Body of pancreas (tissue), 4 donors: ENCODE measurements at places on chromosomes 4 and X. TPM values are rescaled to one million over a fixed set of nuclear protein-coding genes. Genes with fewer than 3 reads are reported as not detected.

GRCh38 chrX:34467437-34467836, 189.6 kb downstream of the TMEM47 start:
- H3K4me3 ChIP-seq, result no peak overlapping the region
- no peaks in the 10 kb centered on the region for H3K27me3 ChIP-seq
- no peak overlapping the region for H3K27ac ChIP-seq
- DNase-seq, result no peak
- no peaks in the 10 kb centered on the region for H3K36me3 ChIP-seq

The NDNF gene
- 0.52 TPM for total RNA-seq

DNA sequence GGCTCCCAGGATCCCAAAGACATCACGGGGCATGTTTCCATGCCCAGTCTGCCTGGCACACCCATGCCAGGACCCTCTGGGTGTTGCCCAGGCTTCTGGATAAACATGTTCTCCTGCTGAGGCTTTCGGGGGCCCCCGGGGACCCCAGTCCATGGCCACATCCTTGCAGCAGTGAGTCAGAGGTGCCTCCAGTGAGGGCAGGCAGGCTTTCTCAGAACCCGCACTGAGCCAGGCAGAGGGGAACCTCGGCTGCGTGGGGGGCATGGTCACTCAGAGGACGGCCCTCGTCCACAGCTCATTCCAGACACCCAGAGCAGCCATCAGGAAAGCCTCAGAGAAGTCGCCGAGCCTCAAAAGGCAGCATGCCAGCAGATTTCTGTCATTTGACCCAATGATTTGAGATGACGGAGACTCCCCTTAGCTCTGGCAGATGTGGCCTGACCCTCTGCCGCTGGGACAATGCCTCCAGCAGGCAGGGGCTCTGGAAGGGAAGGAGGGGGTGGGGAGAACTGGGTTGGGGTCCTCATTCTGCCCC, 54.8 kb downstream of the PPP2R2C start:
- H3K4me3 ChIP-seq, result no peak overlapping the region
- DNase-seq, result no peak
- no peaks in the 10 kb centered on the region for H3K27me3 ChIP-seq
- no peak overlapping the region for H3K27ac ChIP-seq

The CWH43 gene
- not detected for total RNA-seq

The SRPK3 gene
- not detected for total RNA-seq

The ASB12 gene
- total RNA-seq, result not detected

The CFAP99 gene
- not detected for total RNA-seq

DNA sequence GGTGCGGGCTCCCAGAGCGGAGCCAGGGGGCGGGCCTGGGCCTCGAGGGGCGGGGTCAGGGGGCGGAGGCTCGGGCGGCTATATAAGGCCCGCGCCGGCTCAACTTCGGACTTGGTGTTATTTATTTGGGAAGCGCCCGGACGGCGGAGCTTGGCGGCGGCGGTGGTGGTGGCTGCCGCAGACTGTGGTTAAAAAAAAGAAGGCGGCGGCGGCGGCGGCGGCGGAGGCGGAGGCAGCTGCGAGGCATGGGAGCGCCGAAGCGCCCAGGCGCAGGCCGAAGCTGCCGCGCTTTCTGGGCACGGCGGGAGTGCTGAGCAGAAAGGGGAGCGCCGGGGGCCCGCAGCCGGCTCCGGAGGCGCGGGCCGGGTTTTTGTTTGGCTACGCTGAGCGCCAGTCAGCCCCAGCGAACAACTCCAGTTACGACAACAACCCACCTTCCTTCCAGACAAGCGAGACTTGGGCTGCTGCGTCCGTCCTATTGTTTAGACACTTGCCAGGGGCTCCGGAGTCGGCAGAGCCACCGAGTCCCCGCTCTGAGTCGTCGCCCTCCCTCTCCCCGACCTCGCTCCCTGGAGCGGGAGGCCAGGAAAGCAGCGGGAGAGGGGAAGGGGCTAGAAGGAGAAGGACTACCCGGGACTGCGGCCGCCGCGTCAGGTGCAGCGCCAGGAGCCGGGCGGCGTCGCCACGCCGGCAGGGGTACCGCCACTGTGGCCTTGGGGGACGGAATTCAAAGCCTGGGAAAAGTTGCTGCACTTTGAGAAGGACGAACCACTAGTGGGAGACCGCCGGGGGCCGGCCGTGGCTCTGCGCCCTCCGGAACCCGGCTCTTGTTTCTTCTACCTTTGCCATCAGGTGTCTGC, at the start of gene SLIT2:
Gene SLIT2 (plus strand): TSS at position 110 of the 860 bp plus-strand sequence. CDS start 1,911 bp downstream, outside the sequence.
- H3K27me3 ChIP-seq, result no peaks in the 10 kb centered on the region
- H3K27ac ChIP-seq, result no peak within 1 kb of the TSS
- peak; percentile 79 for DNase-seq
- peaks cover 42% of the 10 kb centered on the region for H3K4me1 ChIP-seq

DNA sequence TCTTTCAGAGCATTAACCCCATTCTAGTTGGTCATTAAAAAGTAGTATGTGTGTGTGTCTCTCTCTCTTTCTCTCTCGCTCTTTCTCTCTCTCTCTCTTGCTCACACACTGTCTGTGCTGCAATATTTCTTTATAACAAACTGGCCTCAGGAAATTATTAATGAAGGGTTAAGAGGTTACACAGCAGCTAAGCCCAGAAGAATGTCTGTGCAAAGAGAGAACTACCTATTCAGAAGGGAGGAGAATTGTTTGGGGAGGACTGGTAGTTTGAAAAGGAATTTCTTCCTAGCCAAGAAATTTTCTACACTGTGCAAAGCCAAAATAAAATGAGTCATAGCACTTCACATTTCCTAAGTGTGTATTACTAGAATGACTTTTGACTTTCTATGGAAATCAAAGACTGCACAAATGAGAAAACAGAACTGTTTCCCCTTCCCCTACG, 22.2 kb downstream of the PDGFC start:
- H3K4me1 ChIP-seq, result peaks cover 64% of the 10 kb centered on the region
- H3K27ac ChIP-seq, result peak overlapping the region; percentile 60
- DNase-seq, result no peak
- no peaks in the 10 kb centered on the region for H3K36me3 ChIP-seq
- H3K4me3 ChIP-seq, result no peak overlapping the region
- H3K27me3 ChIP-seq, result no peaks in the 10 kb centered on the region

- H3K4me3 ChIP-seq, result no peak overlapping the region
- no peaks in the 10 kb centered on the region for H3K27me3 ChIP-seq
- H3K27ac ChIP-seq, result no peak overlapping the region
- no peak for DNase-seq
- H3K4me1 ChIP-seq, result peaks cover 14% of the 10 kb centered on the region
- H3K36me3 ChIP-seq, result no peaks in the 10 kb centered on the region
Observed at GRCh38 chr4:144712775-144713174, 66.8 kb downstream of the HHIP start.

GRCh38 chr4:184776821-184777220, 42.9 kb upstream of the CENPU start:
- no peaks in the 10 kb centered on the region for H3K36me3 ChIP-seq
- H3K27ac ChIP-seq, result no peak overlapping the region
- H3K4me1 ChIP-seq, result no peaks in the 10 kb centered on the region
- DNase-seq, result no peak

GRCh38 chrX:77060572-77060971, 386.6 kb upstream of the FGF16 start:
- H3K4me1 ChIP-seq, result no peaks in the 10 kb centered on the region
- no peaks in the 10 kb centered on the region for H3K36me3 ChIP-seq
- no peaks in the 10 kb centered on the region for H3K27me3 ChIP-seq
- no peak overlapping the region for H3K4me3 ChIP-seq

GRCh38 chrX:107880054-107880610, 54.5 kb downstream of the MID2 start:
- H3K4me3 ChIP-seq, result no peak overlapping the region
- H3K36me3 ChIP-seq, result no peaks in the 10 kb centered on the region
- H3K4me1 ChIP-seq, result no peaks in the 10 kb centered on the region
- H3K27me3 ChIP-seq, result no peaks in the 10 kb centered on the region

DNA sequence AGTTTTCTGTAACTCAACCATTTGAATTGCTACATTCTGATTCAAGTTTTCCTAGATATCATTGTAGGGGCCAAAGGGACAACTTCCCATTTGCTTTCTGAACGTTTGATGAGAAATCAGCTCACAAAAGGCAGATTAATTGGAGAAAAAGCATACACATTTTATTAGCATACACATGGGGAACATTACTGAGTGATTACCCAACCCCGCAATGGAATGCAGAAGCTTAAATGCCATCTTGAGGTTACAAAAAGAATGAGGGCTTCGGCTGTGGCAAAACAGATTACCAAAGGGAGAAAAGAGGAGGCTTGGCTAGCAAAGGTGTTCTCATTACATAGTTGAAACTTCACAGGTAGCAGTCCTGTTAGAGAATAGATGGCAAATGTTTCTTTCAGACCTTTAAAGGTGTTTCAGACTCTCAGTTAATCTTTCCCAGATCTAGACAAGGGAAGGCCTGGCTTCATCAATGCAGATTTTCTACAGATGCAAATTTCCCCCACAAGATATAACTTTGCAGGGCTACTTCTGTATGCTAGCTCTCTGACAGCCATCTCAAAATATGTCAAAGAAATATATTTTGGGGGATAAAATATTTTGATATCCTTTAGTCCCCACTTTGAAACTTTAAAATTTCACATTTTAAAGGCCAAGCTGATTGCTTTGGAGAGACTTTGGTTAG, 26.5 kb upstream of the HERC6 start:
- no peaks in the 10 kb centered on the region for H3K27me3 ChIP-seq
- H3K4me1 ChIP-seq, result no peaks in the 10 kb centered on the region
- DNase-seq, result no peak
- no peaks in the 10 kb centered on the region for H3K36me3 ChIP-seq
- no peak overlapping the region for H3K27ac ChIP-seq
- H3K4me3 ChIP-seq, result no peak overlapping the region

The ETDB gene
- total RNA-seq, result not detected

DNA sequence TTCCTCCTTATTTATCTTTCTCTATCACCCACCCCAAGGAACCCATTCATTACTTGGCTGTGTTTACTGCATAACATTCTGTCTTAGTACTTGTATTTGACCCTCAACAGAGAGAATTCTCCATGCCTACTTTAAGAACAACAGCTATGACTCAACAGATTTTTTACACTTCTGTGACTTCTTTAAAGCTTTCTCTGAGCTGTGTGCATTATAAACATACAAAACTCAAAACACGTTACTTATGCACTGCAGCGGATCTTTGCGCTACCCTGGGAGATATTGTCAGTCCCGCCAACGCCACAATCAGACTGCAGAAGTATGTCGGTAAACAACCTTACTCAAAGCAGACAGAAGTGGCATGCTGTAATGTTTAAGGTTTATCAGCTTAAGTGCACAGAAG, 35.1 kb downstream of the PRKX start:
- no peaks in the 10 kb centered on the region for H3K36me3 ChIP-seq
- no peak for DNase-seq
- H3K27me3 ChIP-seq, result no peaks in the 10 kb centered on the region
- H3K4me1 ChIP-seq, result no peaks in the 10 kb centered on the region
- no peak overlapping the region for H3K27ac ChIP-seq

The PCYT1B gene
- total RNA-seq, result 1.3 TPM

DNA sequence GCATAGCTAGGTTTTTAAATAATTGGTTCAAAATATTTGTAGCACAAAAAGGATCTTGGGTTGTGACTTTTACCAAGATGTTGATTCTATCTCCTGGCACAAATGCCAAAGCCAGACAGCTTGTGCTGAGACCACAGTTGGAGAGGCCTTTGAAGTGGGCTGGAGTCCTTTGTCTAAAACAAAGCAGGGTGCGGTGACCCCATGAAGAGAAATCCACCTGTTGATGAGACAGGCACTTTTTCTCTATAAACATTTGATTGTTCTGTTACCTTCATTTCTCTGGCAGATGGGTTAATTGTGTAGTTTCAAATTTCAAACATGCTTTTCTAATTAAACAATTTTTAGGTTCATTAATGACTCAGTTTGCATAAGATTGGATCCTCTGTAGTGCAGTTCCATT, 56.7 kb downstream of the STOX2 start:
- H3K4me3 ChIP-seq, result no peak overlapping the region
- no peak overlapping the region for H3K27ac ChIP-seq
- DNase-seq, result no peak
- H3K36me3 ChIP-seq, result no peaks in the 10 kb centered on the region

- no peak overlapping the region for H3K27ac ChIP-seq
- H3K27me3 ChIP-seq, result no peaks in the 10 kb centered on the region
- H3K36me3 ChIP-seq, result no peaks in the 10 kb centered on the region
- no peaks in the 10 kb centered on the region for H3K4me1 ChIP-seq
Observed at GRCh38 chr4:23922013-23922412, 32.2 kb upstream of the PPARGC1A start.

GRCh38 chrX:70176938-70177533, at the start of gene DGAT2L6:
DGAT2L6 (plus strand) TSS chrX:70177483; CDS start chrX:70177583, 100 bp downstream.
- H3K27ac ChIP-seq, result no peak within 1 kb of the TSS
- no peak for DNase-seq
- H3K4me3 ChIP-seq, result no peak within 1 kb of the TSS
- H3K36me3 ChIP-seq, result no peaks in the 10 kb centered on the region

DNA sequence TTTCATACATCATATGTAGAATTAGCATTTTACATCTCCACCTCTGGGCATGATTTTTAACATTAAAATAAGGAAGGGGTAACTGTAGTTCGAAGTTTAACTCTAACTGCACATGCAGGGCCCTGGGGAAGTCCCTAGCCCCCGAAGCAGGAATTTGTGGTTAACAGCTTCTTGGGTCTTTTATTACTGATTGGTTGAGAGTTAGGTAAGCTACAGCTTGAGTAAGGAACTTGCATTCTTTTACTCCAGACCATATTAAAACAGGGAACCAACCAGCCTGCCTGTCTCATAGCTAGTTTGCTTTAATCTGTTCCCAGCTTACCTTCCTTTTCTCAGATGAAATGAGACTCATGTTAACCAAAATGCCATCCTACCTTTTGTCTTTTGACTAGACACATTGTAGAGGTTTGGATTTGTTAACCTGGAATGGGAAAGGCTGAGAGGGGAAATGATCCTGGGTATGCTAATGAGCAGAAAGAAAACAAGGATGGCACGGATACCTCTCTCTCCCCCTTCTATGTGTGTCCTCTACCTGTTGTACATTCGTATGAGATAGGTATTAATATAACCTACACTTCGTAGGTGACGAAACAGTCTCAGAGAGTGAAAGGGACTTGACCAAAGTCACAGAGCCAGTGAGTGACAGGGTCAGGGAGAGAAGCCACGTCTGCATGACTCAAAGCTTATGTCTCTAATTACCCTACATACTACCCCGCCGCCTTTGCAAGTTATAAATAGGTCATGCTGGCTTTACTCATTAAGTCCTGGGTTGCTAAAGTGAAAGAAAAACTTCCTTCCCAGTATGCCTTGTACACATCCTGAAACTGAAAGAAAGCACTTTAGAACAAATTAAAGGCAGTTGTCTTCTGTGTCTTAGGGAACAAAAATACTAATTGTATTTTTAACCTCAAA, 119.5 kb upstream of the AFF2 start:
- no peak overlapping the region for H3K4me3 ChIP-seq
- peak; percentile 3 for DNase-seq
- H3K27me3 ChIP-seq, result no peaks in the 10 kb centered on the region
- H3K4me1 ChIP-seq, result no peaks in the 10 kb centered on the region
- H3K36me3 ChIP-seq, result no peaks in the 10 kb centered on the region

GRCh38 chr4:87901422-87901992, 68.7 kb downstream of the MEPE start:
- DNase-seq, result no peak
- no peaks in the 10 kb centered on the region for H3K27me3 ChIP-seq
- no peaks in the 10 kb centered on the region for H3K36me3 ChIP-seq
- H3K27ac ChIP-seq, result no peak overlapping the region

GRCh38 chrX:41825796-41826195, 97.6 kb downstream of the CASK start:
- no peaks in the 10 kb centered on the region for H3K36me3 ChIP-seq
- DNase-seq, result no peak
- H3K4me1 ChIP-seq, result no peaks in the 10 kb centered on the region
- H3K27ac ChIP-seq, result no peak overlapping the region
